ENCODE measurements at places on chromosomes 3 and 15.

- DNase-seq = no peak
These were observed 78.2 kb upstream of the THBS1 start for GRCh38 chr15:39502611-39503195.

- DNase-seq = no peak
These were observed 57.7 kb downstream of the ATP2B2 start for GRCh38 chr3:10447527-10448260.

DNA sequence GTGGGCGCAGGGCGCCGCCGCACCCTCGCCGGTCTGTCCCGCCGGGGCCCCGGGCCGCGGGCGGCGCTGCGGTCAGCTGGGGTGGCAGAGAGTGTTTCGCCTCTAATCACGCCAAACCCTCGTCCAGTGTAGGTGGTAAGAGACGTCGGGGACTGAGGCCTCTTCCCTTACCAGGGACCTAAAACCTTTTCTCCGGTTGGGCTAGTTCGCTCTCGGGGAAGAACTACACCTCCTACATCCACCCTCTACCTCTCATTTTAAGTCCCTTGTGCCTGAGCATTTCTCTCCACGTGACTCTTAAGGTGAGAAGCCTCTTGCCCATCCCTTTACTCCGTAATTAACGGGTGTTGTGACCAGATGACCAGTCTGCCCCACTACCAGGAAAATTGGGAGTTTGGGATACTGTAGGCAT lies 520 bp downstream of the TMEM42 start:
- DNase-seq = peak; percentile 14

DNA sequence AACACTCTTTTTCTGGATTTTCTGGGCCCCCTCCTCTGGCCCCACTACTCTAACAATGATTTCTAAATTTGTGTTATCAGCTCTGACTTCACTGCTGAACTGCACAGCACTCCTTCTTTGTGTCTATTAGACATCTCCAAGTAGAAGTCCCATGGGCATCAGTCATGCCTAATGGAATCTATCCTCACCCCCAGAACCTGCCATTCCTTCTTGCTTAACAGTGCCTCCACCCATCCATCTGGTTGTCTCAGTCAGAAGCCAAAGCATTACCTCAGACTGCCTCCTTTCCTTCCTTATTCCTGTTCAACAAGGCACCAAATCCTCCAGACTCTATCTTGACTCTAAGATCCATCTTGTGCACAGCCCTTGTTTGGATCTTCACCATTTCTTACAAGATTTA lies 36.2 kb downstream of the SSR3 start:
- DNase-seq = no peak

DNA sequence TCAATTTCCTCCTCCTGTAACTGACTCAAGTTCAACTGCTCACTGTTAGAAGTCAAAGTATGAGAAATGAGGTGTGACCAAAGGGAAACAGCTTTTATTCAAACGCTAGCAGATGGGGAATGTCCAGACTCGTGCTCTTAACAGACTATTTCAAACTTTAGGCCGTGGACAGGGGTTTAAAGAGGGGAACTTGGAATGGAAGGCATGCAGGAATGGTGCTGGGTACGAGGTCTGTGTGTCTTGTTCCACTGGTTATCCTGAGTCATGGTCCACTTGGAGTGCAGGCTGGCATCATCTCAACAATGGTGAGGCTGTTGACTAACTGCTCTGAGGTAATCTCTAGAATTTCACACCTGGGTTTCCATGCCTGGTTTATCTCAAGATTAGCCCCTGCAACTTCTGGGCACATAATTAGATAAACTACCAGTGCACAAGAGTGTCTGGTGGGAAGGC lies 22.9 kb upstream of the DNAAF4 start:
- no peak for DNase-seq

- no peak for DNase-seq
These were observed 29.6 kb downstream of the MGLL start for GRCh38 chr3:127792541-127793292.

- DNase-seq = peak; percentile 20
These were observed 1.1 kb downstream of the ZBTB20 start for GRCh38 chr3:115146032-115146417.

DNA sequence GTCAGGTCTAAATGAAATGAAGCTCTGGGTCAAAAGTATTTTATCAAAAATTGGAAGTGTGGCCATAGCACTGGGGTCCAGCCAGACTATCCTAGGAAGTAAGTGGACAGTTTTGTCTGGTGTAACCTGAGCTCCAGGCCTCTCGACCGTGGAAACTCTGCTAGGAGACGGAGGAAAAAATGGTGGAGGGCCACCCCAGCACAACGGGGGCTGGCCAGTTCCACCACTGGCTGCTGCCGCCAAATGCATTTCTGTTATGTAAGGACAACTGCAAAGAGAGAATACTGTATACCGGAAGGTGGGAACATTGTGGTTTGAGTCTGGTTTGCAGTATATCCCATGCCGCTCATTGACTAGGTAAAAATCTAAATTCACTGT lies 235.7 kb downstream of the GREM1 start:
- DNase-seq = no peak

DNA sequence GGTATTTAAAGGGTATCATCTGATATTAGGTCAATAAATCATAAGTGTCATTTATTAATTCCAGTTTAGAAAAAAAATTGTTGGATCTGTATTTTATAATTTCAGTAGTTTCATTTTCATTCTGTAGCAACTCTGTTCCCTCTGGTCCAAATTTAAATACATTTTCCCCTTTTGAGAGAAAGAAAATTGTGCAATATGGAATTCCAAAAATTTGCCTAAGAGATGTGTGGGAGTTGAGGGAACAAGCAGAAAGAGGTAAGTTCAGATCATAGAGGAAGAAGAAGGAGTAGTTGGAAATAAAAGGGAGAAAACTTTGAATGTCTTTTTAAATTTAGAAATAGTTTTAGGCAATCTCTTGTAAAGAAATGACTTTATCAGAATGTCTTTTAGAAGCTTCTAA lies 48.9 kb upstream of the MME start:
- DNase-seq = no peak

DNA sequence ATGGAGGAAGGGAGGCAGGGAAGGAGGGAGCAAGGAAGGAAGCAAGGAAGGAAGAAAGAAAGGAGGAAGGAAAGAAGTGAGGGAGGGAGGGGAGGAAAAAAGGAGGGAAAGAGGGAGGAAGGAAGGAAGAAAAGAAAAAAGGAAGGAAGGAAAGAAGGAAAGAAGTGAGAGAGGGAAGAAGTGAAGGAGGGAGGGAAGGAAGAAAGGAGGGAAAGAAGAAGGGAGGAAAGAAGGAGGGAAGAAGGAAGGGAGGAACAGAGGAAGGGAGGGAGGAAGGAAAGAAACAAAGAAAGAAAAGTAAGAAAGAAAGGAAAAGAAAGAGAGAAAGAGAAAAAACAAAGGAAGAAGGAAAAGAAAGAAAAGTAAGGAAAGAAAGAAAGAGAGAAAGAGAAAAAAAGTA lies 183.0 kb upstream of the SLC24A5 start:
- no peak for DNase-seq

DNA sequence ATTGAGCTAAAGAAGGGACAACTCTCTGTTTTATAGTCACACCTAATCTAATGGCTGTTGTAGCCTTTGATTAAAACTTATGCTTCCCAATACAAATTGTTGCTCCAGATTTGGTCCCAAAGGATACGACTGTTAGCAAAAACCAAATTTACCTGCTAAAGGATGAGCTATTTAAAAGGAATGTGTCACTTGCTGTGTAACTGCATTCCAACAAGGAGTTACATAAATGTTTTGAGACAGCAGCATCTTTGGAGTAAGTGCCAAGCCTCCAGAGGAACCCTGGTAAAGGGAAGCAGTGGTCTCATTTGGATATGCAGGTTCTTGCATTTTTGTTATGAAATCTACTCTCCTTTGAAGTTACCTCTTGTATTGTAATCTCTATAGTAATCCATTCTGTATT lies 233.3 kb downstream of the THSD4 start:
- no peak for DNase-seq

DNA sequence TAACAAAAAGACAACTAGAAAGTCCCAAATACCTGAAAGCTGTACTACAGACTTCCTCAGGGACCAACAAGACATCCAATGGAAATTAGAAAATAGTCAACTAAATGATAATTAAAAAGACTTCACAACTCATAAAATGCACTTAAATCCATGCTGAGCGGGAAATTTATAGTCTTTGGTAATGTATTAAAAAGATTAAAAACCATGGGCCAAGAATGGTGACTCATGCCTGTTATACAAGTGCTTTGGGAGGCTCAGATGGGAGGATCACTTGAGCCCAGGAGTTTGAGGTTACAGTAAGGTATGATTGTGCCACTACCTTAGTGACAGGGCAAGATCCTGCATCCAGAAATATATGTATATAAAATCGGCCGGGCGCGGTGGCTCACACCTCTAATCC lies 45.0 kb downstream of the CPEB1 start:
- DNase-seq = no peak

GRCh38 chr3:182385356-182385755 lies 407.9 kb upstream of the ATP11B start:
- no peak for DNase-seq

DNA sequence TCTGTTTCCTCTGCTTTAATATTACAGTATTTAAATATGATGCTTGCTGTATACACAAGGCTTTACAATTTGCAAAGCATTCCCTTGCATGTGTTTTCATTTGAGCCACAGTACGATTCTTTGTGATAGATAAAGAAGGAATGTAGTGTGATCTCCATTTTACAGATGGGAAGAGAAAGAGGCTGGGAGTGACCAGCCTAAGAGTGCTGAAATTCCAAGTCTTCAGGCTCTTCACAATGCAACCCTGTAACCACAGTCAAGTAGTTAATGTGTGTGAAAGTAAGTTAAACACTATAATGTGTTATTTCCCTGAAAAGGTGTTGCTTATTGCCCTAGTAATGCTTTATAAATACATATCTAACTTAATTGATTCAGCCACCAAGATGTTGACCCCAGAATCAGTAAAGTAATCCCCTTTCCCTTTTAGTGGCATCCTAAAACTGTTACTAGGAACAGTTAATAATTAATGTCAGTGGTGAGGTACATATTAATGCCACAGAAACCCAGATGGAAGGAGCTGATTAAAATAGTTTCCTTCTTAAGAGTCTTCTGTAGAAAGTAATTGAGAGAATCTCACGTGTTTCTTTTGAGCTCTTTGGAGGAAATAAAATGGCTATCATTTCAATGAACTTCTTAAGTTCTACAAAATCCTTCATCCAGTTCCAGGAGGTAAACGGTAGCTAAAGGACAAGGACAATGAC lies 110.4 kb downstream of the IL12A start:
- DNase-seq = no peak

- no peak for DNase-seq
These were observed 50.1 kb downstream of the C3orf20 start for GRCh38 chr3:14725013-14725412.

DNA sequence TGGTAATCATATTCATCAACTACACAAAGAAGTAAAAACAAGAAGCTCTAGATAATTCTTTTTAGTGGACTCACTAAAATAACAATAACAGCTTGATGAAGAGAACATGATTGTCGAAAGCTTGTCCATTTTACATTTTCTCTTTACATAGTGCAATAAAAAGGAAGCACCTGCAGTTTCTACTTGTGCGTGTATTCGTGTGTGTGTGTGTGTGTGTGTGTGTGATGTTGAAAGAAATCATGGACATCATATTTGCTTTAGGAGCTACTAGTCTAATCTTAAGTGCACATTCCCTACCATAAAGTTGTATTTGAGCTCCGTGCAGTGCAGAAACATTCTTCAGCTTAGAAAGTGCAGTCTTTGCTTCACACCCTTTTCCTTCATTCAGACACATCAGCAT lies 288.8 kb downstream of the ZBTB20 start:
- no peak for DNase-seq

DNA sequence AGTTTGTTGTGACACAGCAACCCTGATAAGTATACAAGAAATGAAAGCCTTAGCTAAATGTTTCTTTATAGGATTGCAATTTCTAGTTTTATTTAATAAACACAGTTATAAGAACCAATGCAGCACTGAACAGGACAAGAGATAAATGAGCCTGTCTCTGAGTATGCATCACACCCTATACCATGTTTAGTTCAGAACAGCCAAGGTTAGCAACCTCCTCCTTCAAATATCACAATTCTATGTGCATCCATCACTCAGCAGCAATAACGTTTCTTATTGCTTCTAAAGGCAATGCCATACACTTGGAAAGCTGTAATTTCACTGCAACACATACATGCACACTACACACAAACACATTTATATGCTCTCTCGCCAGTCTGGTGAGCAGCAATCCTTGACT lies 280.6 kb downstream of the PTPRG start:
- DNase-seq = no peak

DNA sequence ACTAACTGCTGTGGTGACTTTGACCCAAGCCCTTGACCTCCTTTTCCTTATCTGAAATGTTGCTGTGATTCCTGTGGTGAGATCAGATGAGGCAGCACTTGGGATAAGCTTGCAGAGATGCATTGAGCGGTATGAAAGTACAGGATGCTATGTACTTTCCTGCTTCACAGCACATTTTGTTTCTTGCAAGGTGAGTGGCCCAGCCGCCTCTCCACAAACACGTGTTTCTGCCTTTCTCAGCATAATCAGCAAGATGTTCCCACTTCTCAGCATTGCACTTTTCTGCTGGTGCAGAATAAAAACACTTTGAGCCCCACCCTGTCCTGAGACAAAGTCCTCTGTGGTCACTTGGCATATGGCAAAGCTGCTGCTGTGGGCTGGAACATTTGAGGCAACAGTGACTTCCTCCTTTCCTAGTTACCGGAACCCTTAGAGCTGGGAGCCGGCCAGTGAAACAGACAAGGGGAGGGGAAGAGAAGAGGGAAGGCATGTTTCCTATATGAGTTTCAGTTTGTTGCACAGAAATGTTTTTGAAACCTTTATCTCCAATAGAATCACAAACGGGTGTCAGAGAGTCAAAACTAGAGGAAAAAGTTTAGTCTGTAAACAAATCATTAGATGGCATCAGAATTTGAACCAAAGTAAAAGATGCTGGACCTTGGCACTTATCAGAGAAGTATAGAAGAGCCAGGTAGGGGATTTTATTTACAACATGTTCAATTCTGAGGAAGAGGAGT lies 5.0 kb downstream of the NUDT16 start:
- DNase-seq = no peak

DNA sequence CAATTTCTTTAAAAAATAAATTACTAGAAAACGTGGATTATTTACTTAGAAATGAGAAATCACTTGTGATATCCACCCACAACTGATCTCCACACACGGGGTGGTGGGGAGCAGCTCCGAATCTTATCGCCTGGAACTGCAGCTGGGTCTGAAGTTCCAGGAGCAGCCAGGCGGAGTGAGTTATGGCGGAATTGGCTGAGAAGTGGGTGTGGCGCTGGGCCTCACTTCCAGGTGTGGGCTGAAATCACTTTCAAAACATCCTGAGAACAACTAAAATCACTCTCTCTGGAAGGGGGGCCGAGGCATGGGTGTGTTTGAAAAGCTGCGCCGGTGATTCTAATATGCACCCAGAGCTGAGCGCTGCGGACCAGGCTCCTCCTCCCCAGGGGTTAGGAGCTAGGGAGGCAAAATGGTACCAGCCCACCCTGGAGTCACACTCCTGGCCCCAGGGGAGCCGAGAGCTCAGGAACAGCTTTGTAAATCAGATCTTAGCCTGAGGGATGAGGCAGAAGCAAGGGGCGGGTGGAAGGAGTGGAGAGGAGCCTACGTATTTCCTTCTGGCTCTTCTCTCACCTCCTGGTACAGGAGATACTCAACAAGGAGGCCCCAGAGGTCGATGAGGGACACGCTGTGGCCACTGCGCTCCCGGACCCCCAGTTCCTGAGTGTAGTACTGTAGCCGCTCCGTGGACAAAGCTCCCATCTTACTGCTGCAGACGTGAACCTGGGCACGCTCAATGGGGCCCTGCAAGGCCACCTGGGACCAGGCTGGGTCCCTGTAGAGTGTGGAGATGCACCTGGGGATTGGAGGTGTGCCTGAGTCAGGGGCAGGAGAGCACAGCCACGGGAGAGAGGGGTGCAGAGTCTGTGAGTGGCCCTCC lies 9.6 kb downstream of the PLA2G4F start:
- DNase-seq = no peak

GRCh38 chr15:63539521-63539920 lies 35.1 kb downstream of the USP3 start:
- DNase-seq = no peak

All from activated T-cell treated with anti-CD3 and anti-CD28 coated beads for 1 hour (primary cell).